Mesothelial cell of epicardium (in vitro differentiated cells): ENCODE measurements at places on chromosomes 12 and 14. TPM values are rescaled to one million over a fixed set of nuclear protein-coding genes. Genes with fewer than 3 reads are reported as not detected.

The GCN1 gene
- total RNA-seq: 121 to 134 TPM (median 127 TPM) in 3 replicates

The ELK3 gene
- total RNA-seq: 27.2 to 28.2 TPM (median 28.0 TPM) in 3 replicates

The GPX2 gene
- 0.58 to 0.63 TPM (median 0.61 TPM) in 3 replicates for total RNA-seq

The LRFN5 gene
- 13.8 to 23.1 TPM (median 16.3 TPM) in 3 replicates for total RNA-seq

DNA sequence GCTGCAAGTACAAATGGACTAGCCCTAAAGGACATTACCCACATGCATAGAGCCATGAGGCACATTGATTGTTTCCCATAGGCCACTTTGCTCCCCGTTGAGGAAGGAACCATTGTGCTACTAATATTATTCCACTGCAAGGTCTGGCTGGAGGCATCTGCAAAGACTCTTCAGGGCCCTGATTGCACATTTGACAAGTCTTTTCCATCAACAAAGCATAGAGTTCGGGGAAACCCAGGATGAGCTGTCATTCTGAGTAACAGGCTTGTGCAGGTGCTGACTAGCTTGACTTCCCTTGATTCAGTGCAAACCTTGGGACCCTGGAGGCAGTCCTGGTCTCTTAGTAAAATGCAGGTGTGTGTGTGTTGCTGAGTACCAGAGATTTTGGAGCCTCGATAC is 73.8 kb downstream of the SUSD6 start:
- no peaks in the 10 kb centered on the region for H3K36me3 ChIP-seq
- no peak for DNase-seq
- H3K27ac ChIP-seq: no peak overlapping the region
- H3K27me3 ChIP-seq: no peaks in the 10 kb centered on the region

GRCh38 chr14:95527387-95528002 is 7.4 kb upstream of the GLRX5 start:
- DNase-seq: no peak
- H3K36me3 ChIP-seq: peaks cover 4% of the 10 kb centered on the region
- H3K27ac ChIP-seq: no peak overlapping the region
- peaks cover 28% of the 10 kb centered on the region for H3K4me1 ChIP-seq

GRCh38 chr14:25046301-25046943 is 3.5 kb downstream of the STXBP6 start:
- H3K4me1 ChIP-seq: peaks cover 41% of the 10 kb centered on the region
- no peak for DNase-seq
- H3K36me3 ChIP-seq: no peaks in the 10 kb centered on the region
